Activated CD8-positive, alpha-beta T cell treated with anti-CD3 and anti-CD28 coated beads for 36 hours (primary cell): ENCODE measurements at places on chromosomes 5 and 9. TPM values are rescaled to one million over a fixed set of nuclear protein-coding genes. Genes with fewer than 3 reads are reported as not detected.

- DNase-seq, result no peak
These were observed 61.5 kb downstream of the MEGF10 start for GRCh38 chr5:127352068-127352467.

DNA sequence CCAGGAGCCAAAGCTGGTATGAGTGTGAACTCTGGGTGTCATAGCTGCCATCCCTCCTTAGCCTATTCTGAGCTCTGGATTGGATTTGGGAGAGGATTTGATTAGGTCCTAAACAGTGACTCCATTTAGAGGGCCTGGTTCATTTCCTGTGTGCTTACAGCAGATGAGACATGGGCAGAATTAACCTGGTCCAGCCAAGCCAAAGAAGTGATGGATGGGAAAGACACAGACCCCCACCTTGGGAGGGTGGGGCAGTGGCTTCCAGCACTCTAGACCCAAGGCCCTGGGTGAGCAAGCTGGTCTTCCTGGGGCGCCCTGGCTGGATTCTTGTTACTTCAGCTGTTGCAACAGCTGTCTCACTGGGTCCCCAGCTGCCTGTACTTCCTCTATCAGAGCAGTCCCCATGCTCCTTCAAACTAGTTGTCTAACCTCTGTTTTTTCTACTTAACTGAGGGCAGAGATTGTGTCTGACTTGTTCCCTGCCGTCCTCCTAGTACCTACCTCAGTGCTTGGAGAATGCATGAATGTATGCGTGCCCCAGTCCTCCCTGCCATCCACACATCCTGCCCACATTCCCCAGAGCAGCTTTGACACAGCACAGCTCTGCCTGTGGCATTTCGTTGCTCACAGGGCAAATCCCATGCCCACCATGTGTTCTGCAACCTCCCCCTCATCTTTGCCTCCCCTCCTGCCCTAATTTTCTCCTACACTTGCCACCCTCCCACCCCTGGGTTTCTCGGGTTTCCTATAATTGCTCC lies 115.9 kb downstream of the RGS3 start:
- peak; percentile 60 for DNase-seq

GRCh38 chr9:5586391-5586802 lies 42.5 kb upstream of the RIC1 start:
- DNase-seq, result peak; percentile 20

DNA sequence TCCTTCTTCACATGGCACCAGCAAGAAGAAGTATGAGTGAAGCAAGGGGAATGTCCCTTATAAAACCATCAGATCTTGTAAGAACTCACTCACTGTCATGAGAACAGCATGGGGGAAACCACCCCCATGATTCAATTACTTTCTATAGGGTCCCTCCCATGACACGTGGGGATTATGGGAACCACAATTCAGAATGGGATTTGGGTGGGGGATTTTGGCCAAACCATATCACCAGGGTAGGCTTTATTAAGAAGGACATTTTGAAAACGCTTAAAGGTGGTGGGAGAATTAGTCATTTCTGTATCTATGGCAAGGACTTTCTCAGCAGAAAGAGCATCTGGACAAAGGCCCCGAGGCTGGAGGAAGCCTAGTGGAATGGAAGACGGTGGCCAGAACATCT lies 100.2 kb upstream of the ADAMTS16 start:
- no peak for DNase-seq

The KIAA1958 gene
- total RNA-seq, result 15.3 TPM

GRCh38 chr9:2595973-2596372 lies 25.6 kb upstream of the VLDLR start:
- DNase-seq, result no peak

The MARCHF11 gene
- not detected for total RNA-seq

DNA sequence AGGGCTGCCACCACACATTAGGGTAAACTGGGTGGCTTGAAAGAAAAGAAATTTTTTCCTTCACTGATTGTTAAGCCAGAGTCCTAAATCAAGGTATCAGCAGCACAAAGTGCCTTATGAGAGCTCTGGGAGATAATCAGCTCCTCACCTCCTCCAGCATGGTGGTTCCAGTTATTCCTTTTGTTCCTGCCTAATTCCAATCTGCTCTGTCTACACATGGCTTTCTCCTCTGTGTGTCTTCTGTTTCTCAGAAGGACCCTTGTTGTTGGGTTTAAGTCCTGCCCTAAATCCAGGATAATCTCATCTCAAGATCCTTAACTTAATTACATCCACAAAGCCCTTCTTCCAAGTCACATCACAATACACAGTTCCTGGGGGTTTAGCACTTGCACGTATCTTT lies 1352.0 kb upstream of the CDH9 start:
- DNase-seq, result no peak

The PRUNE2 gene
- total RNA-seq, result 0.38 TPM

The SPINK4 gene
- total RNA-seq, result not detected

DNA sequence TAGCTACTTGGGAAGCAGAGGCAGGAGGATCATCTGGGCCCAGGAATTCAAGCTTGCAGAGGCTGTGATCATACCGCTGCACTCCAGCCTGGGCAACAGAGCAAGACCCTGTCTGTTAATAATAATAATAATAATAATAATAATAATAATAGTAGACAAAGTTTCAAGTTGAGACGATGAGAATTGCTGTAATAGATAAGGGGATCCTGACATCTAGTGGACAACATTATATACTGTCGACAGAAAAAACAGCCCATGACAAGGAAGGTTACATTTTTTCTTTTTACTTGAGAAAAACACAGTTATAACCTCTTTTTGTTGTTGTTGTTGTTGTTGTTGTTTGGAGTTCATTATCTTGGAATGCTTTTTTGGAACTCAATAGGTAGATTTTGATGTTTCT lies 35.3 kb downstream of the NDFIP1 start:
- no peak for DNase-seq

DNA sequence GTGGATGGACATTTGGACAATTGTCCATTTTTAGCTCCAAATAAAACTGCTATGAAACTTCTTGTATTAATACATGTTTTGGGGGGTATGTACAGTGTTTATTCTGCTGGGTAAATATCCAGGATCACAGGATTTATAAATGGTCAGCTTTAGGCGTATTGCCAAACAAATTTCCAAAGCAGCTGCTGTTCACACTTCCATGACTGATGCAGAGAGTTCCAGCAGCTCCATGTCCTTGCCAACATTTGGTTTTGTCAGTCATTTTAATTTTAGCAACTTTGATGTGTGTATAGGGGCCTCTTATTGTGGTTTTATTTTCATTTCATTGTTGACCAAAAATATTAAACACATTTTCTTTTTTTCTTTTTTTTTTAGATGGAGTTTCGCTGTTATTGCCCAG lies 9.8 kb upstream of the SUSD1 start:
- no peak for DNase-seq

The NUDT12 gene
- 2.7 TPM for total RNA-seq

GRCh38 chr5:124410539-124411488 lies 335.6 kb downstream of the ZNF608 start:
- no peak for DNase-seq

The TEX48 gene
- total RNA-seq, result not detected

DNA sequence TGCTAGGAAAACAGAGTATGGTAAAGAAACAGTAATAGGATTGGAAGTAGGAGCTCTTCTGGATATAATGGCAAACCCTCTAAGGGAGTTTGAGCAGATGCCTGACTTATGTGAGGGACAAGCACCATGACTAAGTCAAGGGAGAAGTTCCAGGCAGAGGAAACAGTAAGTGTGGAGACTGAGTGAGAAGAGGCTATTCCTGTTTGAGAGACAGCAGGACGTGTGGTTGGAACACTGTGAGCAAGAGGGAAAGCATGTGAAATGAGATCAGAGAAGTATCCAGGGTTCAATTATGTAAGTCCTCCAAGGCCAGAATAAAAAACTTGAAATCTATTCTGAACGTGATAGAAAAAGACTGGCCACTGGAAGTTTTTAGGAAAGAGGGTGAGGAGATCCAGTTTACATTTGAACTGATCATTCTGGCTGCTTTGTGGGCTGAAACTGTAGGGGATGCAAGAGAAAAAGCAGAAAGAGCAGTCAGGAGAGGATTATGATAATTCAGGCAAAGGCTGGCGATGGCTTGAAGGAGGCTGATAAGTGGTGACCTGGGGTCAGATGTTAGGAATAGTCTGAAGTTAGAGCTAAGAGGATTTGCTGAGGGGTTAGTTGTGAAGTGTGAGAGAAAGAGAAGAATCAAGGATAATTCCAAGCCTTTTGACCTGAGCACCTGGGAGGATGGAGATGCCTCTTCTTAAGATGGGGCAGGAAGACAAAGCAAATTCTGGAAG lies 19.2 kb downstream of the DMAC1 start:
- DNase-seq, result no peak

- no peak for DNase-seq
These were observed 25.0 kb downstream of the NRG2 start for GRCh38 chr5:140018096-140018481.

GRCh38 chr5:74736759-74737158 lies 30.2 kb downstream of the GFM2 start:
- DNase-seq, result no peak
